Activated CD4-positive, CD25-positive, alpha-beta regulatory T cell treated with anti-CD3 and anti-CD28 coated beads, Interleukin-2, amount 50 U/mL, for 24 hours (primary cell): ENCODE measurements at places on chromosomes 4 and X.

DNA sequence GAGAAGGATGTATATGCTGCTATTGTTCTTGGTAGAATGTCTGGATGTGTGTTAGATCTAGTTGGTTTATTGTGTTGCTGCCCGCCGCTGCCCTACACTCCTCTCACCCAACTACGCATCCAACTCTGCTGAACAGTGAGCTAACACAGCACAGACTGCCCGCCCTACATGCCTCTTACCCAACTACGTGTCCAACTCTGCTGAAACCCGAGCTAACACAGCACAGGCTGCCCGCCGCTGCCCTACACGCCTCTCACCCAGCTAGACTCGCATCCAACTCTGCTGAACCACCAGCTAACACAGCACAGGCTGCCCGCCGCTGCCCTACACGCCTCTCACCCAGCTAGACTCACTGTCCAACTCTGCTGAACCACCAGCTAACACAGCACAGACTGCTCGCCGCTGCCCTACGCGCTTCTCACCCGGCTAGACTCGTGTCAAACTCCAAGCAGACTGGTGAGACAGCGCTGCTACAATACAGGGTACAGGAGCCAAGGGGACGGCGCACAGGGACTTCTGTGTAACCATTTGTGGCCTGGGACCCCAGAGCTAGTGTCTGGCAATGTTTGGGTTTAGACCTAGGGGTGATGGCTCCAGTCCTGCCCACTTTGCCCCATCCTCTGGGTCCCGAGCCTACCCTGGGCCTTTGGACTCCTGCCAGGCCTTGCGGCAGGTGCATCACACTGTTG lies 11.6 kb upstream of the CTBP1 start:
- no peak for ATAC-seq

- no peak for ATAC-seq
These were observed 25.2 kb downstream of the PPP1R2C start for GRCh38 chrX:42752730-42753129.

GRCh38 chrX:37921758-37922157 lies 74.4 kb upstream of the DYNLT3 start:
- no peak for ATAC-seq

DNA sequence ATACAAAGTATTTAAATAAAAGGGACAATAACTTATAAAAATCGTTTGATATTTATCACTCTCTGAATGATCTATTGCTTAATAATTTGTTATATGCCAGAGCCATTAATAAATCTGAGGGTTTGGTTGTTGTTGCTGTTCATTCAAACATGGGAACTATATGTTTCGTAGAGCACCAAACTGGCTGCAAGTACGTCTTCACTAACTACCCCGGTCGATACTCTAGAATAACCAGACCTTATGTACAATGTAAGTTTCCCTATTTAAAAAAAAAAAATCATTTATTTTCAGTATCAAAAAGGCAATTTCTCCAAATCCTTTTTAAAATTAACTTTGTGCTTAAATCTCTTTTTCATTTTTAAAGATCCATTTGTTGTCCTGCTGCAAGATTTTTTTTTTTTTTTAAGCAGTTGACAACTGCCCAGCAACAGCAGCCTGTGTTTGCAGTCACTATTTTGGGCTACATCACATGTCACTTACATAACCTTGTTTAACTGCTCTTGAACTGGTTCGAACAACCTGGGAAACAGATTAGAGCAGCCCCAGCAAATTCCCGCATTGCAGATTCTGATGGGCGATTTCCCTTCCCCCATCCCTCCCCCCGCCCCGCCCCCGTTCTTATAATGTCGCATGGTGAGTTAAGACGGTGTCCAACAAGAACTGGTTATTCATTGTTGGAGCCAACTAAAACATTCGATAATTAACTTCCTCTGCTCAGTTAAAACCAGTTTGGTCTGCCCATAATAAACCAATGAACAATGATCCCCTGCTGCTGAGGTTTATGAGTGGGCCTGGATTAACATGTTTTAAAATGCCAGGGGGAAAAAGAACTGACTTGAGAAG lies 238.9 kb downstream of the NR3C2 start:
- ATAC-seq: no peak

- no peak for ATAC-seq
These were observed 203.3 kb upstream of the HS3ST1 start for GRCh38 chr4:11632025-11632424.

DNA sequence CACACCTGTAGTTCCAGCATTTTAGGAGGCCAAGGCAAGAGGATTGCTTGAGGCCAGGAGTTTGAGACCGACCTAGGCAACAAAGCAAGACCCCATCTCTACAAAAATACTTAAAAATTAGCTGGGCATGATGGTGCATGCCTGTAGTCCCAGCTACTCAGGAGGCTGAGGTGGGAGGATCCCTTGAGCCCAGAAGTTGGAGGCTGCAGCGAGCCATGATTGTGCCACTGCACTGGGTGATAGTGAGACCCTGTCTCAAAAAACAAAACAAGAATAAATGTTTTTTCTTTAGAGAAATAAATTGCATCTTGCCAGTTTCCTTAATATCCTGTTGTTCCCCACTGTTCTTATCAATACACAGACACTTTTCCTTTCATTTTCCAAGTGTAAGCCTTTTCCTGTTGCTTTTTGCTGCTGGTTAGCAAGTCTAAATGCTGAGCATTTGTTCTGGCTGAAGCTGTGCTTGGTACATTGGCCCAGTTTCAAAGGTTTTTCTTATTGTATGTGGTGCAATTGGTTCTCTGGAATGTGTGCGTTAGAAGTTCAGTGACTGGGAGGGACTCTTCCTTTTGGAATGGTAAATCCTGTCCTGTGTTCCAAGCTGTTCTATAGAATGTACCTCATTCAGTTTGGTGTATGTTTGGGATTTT lies 98.2 kb downstream of the AFF1 start:
- no peak for ATAC-seq

DNA sequence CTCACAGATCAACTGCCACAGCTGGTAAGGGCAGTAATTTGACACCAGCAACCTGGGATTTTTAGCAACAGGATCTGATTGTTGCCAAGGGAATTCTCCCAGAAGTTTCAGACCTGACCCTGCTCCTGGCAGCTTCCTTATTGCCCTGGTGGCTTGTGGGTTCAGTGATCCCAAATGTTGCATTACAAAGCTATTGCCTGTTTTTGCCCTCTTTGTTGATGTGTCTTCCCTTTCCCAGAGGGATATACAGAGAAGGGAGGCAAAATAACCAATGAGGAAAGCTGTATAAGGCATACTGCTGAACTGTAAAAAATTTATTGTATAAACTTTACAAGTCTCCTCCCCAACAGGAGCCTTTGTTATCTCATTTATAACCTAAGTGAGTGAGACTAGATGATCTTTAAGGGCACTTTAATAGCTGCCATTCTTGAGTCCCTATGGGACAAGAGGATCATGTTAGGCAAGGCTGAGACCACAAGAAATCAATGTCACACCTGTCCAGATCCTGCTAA lies 22.2 kb downstream of the VSIG4 start:
- ATAC-seq: no peak

DNA sequence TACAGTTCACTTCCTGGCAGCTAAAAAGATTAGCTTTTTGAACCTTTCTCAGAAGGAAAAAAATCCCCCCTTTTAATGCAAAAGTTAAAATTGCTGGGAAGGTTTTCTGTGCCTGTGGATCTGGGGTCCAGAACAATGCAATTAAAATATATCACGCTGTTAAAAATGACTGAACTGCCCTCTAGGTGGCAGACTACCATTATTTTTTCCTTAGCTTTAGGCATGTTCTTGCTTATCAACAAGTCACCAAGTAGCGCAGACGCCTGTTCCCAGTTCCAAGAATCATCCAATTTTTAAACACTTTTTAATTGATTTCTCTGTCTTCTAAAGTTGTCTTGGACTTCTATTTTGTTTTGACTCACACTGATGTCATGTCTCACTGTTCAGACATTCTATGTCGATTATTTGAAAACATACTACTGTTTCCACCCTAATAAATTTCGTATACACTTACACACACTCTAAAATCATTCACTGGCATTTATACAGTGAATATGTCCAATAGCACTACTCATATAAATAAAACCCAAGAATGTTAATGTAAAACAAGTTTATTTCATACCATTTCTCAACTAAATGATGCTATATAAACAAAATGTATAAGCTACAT lies 661.6 kb downstream of the RAPGEF2 start:
- no peak for ATAC-seq
